Ovary (tissue), 10 donors: ENCODE measurements at places on chromosomes 1 and 21. TPM values are rescaled to one million over a fixed set of nuclear protein-coding genes. Genes with fewer than 3 reads are reported as not detected.

C1orf216 gene
- 6.5 TPM for polyA plus RNA-seq

FCN3 gene
- polyA plus RNA-seq, result 2.5 TPM

ARPC5 gene
- 104 TPM for polyA plus RNA-seq

CA14 gene
- 0.38 TPM for polyA plus RNA-seq

DCST1 gene
- not detected for polyA plus RNA-seq
